CD4-positive, alpha-beta T cell treated with Interleukin-17A for 4 hours (primary cell): ENCODE measurements at places on chromosomes 11 and 22.

DNA sequence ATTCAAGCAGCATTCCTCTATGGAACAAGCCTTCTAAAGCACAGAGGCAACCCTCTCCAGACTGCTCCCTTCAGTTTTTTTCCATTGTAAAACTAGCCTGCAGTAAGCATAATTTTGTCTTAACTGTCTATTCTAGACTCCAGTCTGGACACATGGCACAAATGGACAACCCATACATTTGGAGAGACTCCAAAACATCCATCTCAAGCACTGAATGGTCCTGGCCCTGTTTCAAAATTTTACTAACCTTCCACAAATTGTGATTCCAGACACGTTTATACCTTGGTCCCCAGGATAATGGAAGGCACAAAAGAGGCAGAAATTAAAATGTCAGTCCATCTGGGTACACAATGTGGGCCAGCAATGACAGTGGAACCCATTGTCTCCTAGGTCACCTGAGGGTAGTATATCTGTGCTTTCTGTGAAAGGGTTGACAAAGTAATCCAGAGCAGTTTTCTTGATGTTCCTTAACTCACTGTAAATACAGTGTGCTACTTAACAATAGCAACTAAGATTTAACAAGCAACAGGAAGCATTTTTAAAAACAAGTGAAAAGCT lies 16.2 kb upstream of the SESN3 start:
- no peak for DNase-seq

- no peak for DNase-seq
Observed at GRCh38 chr11:27998552-27998951, 109.4 kb downstream of the KIF18A start.

- DNase-seq: peak; percentile 77
Observed at GRCh38 chr22:37818409-37819104, 4.6 kb upstream of the GALR3 start.

DNA sequence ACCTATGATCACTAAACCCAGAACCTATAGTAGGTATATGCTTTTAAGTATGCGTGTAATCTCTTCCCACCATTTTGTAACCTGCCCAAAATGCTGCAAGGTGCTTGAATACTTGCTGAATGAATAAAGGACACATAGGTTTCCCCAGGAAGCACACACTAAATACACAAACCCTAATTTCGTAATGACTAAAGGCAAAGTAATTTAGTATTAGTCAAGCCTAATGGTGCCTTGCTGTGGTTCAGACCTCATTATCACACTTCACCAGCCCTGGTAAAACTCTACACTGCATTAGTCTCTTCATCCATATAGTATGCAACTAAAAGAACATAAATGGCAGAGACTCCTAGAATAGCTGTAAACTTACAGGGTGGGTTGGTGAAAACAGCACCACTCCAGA lies 289.0 kb upstream of the PITPNB start:
- DNase-seq: no peak

GRCh38 chr11:10304495-10305261 lies at the start of gene ADM:
ADM (plus strand) TSS chr11:10305073; CDS start chr11:10305701, 628 bp downstream.
- DNase-seq: peak; percentile 44

GRCh38 chr11:34960277-34960676 lies 43.9 kb downstream of the PDHX start:
- DNase-seq: no peak

GRCh38 chr11:65279741-65280440 lies 18.1 kb downstream of the POLA2 start:
- peak; percentile 38 for DNase-seq

GRCh38 chr11:69562302-69562701 lies 78.7 kb upstream of the CCND1 start:
- no peak for DNase-seq

- DNase-seq: no peak
Observed at GRCh38 chr11:131909426-131910177, 539.2 kb downstream of the NTM start.
